ENCODE measurements at places on chromosomes 1 and 21.

DNA sequence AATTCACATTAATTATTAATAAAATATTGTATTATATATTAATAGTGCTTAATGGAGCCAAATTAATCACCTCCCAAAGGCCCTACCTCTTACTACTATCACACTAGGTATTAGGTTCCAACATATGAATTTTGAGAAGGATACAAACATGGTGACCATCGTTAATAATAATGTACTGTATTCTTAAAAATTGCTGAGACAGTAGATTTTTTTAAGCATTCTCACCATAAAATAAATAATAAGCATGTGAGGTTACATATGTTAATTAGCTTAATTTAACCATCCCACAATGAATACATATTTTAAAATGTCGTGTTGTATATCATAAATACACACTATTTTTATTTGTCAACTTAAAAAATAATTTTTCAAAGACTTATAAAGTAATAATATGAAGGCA lies 299.2 kb upstream of the NR5A2 start:
- DNase-seq = no peak

- DNase-seq = no peak
Measured at GRCh38 chr1:216314379-216315095, 108.7 kb downstream of the USH2A start.

DNA sequence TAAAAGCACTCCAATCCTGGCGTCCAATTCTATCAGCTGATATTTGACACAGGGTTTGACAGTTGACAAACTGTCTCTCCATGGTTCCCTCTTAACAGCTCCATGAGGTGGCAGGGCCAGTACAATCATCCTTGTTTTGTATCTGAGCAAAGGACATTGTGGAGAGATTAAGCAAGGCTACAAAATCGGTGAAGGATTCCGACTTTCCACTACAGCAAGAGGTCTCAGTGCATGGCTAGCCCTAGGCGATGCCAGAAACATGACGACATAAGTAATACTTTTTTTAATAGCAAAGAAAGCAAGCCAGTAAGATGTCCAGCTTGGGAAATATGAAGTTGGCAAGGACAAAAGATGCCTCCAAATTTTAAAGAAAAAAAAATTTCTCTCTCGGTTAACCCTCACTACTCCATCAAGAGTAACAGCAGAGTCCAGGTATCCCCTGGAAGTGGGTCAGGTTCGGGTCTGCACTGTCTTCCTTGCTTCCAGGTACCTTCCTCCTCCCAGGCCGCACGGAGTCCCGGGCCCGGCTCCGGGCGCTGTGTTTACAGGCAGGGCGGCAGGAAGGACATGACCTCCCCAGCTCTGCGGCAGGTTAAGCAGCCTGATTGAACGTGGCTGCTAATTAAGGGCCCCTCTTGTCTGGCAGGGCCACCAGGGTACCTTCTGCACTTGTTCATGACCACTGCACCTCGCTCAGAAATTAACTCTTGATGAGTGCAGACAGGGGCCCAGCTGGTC lies 106.1 kb downstream of the SIM2 start:
- DNase-seq = no peak

- DNase-seq = no peak
Measured at GRCh38 chr1:161840363-161840762, 74.2 kb downstream of the ATF6 start.

DNA sequence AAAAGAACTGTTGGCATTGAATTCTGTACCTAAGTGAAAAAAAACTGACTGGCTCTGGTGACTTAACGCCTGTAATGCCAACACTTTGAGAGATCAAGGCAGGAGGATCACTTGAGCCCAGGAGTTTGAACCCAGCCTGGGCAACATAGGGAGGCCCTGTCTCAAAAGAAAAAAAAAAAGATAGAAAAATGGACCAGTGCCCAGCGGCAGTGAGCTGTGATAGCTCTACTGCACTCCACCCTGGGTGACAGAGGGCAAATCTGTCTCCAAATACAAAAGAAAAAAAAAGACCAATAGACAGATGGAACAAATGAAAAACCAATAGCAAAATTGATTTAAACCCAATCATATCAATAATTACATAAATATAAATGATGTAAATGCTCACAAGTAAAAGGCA lies 674 bp upstream of the AKR7A3 start:
- no peak for DNase-seq

DNA sequence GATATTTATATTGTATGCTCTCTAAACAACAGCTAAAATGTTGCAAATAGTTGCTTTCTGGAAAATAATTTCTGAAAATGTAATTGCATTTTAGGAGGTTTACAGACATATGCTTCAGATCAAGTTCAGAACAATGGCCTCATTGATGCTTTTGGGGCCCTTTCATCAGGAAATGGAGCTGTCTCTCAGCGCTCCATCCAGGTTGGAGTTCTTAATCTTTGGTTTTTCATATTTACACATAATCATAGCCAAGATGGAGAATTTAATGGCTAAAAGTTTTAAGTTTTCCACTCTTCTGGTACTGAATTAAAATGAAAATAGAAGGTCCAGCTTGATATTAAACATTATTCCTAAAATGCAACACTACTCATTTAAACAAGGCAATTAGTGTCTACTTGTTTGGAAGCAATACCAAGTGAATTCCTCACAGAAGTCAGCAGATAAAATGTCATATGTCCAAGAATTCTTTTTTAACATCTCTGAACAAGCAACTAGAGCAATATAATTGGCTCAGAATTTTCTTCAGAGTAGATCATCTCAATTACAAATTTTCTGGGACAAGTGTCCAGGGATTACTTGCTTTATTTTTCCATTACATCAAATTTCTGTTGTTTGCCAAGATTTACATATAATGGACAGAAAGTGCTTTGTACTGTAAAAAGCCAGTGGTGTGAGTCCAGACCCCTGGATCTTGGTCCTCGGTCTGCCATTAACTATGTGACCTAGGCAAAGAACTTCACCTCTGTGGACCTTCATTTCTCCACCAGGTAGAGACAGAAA lies 22.6 kb downstream of the CLCA1 start:
- DNase-seq = no peak

GRCh38 chr1:55483523-55483922 lies 268.4 kb upstream of the USP24 start:
- no peak for DNase-seq

DNA sequence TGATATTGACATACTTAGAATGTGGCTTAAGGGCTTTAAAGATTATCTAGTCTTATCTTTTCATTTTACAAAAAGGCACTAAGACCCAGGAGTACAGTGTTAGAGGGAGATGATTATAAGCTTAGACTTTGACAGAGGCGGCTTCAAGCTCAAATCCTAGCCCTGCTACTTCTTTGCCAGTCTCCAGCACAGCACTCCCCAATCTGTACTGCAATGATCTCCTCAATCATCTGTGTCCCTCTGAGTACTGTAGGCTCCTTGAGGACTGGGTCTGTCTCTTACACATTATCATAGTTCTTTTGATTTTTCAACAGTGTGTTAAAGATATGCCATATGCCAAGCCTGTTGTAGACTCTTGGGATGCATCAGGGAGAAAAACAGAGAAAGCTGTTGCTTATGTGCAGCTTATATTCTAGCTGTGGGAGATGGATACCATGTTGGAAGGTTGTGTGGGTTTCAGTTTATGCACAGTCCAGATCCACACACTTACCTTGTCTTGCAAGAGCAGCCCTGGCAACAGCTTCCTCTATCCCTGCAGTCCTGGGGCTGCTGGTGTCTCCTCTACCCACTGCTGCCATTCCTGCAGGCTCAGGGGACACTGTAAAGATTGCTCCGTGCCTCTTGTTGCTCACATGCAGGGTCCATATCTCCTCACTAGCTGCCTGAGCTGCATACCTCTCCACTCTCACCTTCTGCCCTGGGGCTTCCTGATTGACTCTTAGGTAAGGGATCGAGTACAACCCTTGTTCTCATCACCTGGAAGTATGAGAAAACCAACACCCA lies 103.9 kb upstream of the TSPAN2 start:
- DNase-seq = no peak

DNA sequence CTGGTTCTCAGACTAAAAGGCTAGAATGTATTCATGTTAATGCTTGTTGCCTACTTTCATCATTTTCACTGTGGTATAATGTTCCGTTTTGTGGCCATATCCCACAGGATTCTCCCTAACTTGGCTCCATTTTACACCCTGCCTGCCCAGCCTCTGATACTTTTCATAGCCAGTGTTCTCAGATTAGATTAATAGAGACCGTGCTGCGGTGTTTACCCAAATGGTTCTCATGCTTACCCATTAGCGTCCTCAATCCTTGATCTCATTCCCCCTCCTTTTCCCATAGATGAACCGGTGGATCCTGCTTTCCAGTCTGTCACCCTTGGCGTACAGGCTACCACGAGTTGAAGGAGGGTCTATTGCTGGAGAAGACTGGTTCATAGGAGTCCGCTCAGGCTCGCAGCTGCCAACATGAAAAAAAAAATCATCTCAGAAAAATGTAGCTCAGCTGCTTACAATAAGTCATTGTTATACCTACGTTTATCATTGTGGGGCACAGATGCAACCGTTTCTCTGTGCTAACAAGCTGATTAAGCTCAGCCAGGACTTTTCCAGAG lies 78.7 kb downstream of the SETD4 start:
- DNase-seq = no peak

DNA sequence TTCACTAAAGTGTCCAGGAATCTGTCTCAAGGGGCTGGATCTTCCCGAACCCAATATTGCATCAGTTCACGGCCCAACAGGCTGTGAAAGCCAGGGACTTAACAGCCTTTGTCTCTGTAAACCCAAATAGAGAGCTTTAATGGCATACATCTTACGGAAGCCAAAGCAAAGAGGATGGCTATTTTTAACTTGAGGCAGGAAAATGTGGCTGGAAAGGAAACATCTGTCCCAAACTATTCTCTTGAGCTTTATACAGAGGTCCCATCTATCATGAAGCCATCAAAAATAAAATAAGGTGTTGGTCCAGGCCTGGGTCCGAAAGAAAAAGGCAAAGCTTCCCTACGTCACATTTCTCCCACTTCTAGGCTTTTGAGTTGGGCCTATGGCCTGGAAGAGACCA lies 7.7 kb upstream of the CD34 start:
- no peak for DNase-seq

- no peak for DNase-seq
Measured at GRCh38 chr21:25983745-25984144, 186.8 kb downstream of the APP start.

DNA sequence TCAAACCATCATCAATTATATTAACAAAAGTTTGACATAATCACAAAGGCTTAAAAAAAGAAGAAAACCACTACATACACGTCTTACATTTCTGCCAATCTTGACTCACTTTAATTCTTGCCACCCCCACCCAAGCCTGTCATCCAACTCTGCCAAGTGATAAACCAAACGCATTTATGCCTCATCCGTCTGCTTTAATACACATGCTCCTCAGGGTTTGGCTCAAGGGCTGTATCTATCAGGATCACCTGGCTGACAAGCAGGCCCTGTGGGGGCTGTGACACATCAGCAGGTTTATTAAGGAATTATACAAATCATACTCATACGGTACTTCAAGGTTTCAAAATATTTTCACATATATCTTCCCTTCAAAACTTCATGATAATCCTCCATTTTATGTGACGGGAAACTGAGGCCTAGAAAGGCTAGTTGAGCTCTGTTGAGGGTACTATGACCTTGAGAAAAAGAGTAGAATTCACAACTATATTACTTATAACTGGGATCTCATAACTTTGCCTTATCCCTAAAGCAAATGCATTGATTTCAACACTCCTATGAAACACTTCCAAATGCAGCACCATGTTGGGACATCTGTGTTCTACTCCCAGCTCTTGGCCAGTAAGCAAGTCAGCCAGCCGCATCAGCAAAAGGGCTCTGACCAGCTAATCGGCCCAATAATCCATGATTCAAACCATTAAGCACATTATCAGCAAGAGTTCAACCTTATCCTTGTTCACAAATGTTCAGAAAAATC lies 8.7 kb downstream of the SORT1 start:
- DNase-seq = no peak

- DNase-seq = no peak
Measured at GRCh38 chr1:202159534-202160371, 649 bp downstream of the PTPN7 start.
